ENCODE measurements at places on chromosomes 5 and 9.

DNA sequence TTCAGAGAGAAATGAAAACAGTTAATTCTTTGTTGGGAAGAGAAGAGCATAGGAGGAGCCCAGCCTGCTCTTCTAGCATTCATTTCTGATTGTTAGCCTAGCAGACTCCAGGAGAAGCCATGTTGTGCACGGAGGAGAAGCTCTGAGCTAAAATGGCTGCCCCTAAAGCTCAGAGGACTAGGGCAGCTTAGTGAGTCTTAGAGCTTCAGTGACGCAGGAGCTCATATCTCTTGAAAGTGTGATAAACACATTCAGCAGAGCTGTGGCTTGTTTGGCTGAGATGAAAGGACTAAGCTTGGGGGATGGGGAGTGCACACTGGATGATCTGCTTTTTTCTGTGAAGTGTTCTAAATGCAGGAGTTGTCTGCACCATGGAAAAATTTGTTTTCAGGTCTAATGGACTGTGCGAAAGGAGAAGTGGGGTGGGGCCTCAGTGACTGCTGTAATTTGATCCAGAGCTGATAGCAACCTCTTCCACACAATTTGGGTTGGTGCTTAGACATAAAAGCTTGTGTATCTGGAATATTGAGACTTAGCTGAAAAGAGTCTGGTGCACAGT is 58.5 kb downstream of the ZNF462 start:
- peak; percentile 9 for DNase-seq

GRCh38 chr5:147530530-147531389 is 20.9 kb upstream of the DPYSL3 start:
- DNase-seq, result no peak

GRCh38 chr9:92507496-92507895 is 25.2 kb upstream of the ASPN start:
- DNase-seq, result no peak

DNA sequence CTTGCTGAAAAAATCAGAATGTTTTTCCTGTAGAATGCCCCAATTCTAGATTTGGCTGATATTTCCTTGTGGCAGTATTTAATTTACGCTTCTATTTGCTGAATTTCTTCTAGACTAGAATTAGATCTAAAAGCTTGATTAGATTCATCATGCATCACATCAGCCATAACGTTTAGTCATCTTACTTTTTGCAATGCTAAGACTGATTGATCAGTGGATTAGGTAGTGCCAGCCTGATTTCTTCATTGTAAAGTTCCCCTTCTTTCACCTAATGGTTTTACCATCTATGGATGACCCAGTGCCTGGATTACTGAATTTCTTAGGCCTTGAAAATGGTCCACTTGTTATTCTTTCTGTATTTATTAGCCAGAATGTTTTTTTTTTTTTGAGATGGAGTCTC is 83.9 kb downstream of the PBX3 start:
- DNase-seq, result no peak

- DNase-seq, result no peak
These were observed 328 bp downstream of the GRXCR2 start for GRCh38 chr5:145872486-145872885.

GRCh38 chr5:151150471-151151262 is 6.9 kb downstream of the ANXA6 start:
- peak; percentile 80 for DNase-seq

DNA sequence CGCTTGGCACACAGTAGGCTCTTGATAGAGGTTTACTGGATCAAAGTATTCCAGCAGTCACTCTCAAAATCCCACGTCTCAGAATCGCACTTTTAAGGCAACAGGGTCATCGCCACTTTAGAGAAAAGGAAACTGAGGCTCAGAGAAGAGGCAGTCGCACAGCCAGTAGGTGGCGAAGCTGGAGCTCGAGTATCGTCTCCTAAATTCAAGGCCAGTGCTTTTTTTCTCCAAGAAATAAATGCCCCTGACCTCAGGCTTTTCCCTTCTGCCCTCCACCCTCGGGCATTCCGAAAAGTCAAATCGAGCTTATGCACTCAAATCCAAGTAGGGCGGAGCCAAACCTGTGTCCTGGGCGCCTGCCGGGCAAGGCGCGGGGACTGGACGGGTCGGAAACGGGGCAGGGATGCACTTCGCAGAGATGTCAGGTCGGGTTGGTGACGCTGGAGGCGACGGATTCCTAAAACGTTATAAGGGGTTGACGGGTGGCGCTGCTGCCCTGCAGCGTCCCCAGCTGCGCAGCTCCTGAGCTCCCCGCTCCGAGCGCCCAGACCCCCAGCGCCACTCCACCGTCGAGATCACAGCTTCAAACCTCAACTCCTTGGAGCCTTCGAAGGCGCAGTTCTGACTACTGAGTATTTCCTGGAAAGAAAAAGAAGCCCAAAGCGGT is 4.7 kb upstream of the FOXB2 start:
- no peak for DNase-seq

DNA sequence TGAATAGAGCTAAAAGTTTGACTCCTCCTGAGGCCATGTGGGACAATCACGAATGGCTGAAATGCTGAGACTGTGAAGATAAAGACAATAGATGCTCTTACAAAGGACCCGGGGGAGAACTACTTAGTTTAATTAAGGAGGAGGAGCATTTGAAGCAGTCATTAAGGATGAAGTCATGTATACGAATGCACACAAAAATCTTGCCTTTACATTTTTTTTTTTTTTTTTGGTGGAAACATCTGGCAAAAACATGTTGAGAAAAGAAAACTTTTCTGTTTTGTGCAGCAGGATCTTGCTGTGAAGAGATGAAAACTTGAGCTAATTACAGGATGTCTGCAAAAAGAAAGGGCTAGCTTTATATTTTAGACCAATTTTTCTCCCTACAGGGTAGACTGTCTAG is 42.3 kb upstream of the NR3C1 start:
- DNase-seq, result no peak

DNA sequence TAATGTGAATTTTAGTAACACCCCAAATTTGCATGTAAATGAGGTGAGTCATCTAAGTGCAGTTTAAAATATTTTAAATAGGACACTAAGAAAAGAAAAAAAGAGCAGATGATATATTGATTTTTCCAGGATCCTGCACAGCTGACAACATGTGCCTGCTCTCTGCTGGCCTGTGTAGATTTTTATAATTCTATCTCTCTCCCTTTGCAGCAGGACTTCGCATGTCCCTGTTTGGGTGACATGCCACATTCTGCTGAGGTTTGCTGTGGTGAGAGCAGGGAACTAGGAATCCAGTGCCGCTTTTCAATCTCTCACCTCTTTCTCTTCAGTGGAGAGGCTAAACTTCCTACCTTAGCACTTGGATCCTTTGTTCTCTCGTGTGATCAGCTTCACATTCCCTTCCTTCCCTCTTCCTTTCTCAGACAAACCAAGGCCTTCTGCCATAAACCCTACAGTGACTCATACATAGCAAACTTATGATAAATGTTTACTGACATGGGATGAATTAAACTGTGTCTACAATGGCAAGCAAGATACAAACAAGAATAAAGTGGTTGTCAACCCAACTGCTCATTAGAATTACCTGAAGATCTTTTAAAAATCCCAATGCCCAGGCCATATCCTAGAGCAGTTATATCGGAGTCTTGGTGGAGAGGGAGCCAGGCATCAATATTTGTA is 198.8 kb upstream of the EFNA5 start:
- no peak for DNase-seq

- no peak for DNase-seq
These were observed 291.9 kb upstream of the IRX1 start for GRCh38 chr5:3303777-3304176.

- no peak for DNase-seq
These were observed 21.6 kb upstream of the ANXA1 start for GRCh38 chr9:73129941-73130685.

DNA sequence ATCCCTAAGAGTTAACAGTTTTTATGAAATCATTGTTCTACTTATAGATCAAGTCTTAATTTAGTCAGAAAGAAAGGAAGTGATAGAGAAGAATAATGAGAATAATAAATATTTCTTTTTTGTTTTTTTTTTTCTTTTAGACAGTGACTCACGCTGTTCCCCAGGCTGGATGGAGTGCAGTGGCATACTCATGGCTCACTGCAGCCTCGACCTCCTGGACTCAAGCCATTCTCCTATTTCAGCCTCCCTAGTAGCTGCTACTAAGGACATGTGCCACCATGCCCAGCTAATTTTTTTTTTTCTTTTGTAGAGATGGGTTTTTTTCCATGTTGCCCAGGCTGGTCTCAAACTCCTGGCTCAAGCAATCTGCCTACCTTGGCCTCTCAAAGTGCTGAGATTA is 11.0 kb downstream of the IFNA21 start:
- DNase-seq, result no peak

DNA sequence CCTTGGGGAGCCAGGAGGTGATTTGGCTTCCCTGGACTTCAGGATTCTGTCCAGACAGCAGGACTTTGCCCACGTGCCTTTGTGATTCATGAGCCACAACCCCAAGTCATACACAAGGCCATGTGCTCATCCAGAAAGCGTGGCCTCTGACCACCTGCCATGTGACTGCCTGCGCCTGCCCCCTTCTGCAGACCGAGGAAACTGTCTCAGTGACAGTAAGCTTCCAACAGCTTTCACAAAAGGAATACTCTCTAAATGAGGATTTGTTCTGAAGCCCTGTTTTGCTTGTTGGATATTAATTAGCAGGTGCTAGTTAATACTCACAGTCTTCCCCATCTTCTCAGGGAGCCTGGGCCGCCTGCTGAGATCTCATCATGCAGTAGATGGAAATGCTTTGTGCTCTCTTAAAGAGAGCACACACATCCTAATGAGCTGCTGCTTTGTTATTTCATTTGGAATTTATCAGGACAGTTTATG is 36.9 kb upstream of the ANGPTL2 start:
- no peak for DNase-seq

GRCh38 chr9:136700959-136701667 is 11.3 kb upstream of the DIPK1B start:
- no peak for DNase-seq

DNA sequence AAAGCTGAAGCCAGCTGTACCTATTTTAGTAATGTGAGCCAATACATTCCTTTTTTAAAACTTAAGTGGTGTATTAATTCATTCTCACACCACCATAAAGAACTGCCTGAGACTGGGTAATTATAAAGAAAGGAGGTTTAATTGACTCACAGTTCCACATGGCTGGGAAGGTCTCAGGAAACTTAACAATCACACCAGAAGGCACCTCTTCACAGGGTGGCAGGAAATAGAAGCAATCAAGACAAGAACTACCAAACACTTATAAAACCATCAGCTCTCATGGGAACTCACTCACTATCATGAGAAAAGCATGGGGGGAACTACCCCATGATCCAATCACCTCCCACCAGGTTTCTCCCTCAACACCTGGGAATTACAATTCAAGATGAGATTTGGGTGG is 21.0 kb downstream of the ESM1 start:
- DNase-seq, result no peak

GRCh38 chr5:127068493-127069214 is 4.6 kb downstream of the C5orf63 start:
- DNase-seq, result no peak

DNA sequence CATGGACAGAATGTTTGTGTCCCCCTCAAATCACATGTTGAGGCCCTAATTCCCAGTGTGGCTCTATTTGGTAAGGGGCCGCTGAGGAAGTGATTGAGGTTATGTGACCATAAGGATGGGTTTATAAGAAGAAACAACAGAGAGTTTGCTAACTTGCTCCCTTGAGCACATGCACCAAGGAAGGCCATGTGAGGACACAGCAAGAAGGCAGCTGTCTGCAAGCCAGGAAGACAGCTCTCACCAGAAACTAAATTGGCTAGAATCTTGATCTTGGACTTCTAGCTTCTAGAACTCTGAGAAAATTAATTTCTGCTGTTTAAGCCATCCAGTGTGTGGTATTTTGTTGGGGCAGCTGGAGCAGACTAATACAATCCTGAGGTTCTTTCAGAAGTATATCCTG is 35.2 kb upstream of the CDC42SE2 start:
- DNase-seq, result no peak

- DNase-seq, result no peak
These were observed 84.9 kb upstream of the MPDZ start for GRCh38 chr9:13364271-13365000.

- peak; percentile 63 for DNase-seq
These were observed 37.0 kb downstream of the ALG2 start for GRCh38 chr9:99184475-99185347.

DNA sequence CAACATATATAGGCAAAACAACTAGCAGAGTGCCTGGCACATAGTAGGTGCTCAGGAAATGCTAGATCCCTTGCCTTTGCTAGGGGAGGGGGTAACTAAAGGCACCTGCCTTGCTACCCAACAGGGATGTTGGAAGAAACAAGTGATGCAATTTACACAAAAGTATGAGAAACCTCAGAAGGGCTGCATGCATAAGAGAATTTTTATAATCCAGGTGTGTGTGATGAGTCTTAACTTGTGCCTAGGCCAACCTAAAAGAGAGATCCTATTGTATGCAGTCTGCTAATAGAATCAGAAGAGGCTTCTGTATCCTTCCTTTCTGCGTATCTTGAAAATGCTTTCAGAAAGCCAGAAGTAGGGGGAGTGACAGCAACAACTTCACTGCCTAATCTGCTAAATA is 135.9 kb downstream of the SLIT3 start:
- DNase-seq, result no peak

GRCh38 chr9:37968228-37968701 is 64.3 kb upstream of the SLC25A51 start:
- DNase-seq, result no peak

GRCh38 chr5:35672995-35673394 is 55.3 kb downstream of the SPEF2 start:
- DNase-seq, result peak; percentile 30
